G401 (cell line): ENCODE measurements at places on chromosomes 1 and 21. TPM values are rescaled to one million over a fixed set of nuclear protein-coding genes. Genes with fewer than 3 reads are reported as not detected.

DNA sequence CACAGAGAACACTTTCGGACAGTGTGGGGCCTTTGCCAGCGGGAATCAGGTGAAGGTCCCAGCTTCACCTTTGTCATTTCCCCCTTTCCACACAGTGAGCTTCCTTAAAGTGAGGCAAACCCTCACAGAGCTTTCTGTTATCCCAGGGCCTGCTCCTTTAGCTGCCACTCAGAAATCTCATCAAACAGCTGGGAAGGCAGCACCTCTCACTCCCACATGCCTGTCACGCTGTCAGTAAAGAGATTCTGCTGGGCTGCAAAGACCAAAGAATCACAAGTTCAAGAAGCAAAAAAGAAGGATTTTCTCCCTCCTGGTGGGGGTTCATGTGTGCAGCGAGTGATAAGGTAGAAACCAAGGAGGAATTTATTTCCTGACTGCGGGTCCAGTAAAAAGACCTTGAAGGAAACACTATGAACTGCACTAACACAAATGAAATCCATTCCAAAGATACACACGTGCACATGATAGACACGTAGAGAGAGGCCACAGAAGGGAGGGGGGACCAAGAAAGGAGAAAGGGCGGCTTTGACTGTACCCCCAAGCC lies 44.0 kb downstream of the HTR6 start:
- DNase-seq, result no peak

The CNR2 gene
- not detected in 2 replicates for total RNA-seq

The MPC2 gene
- 67.2 and 72.8 TPM in 2 replicates for total RNA-seq

- DNase-seq, result no peak
Measured at GRCh38 chr1:89451011-89451410, 73.6 kb upstream of the LRRC8B start.

DNA sequence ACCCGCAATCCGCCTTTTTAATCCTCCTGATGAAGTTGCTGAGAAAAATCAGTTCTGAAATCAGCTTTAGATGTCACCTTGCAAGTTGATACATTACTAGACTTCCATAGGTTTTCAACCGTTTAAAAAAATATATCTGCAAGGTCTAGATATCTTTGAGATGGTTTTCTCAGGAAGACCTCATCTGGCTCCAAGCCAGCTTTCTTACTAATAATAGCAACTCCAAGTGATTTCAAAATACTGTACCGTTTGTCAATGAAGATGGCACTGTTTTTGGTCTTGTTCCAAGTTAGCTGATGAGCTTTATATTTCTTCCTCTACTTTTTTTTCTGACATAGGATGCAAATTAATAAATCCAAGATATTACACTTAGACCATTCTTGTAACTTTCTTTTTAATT lies 40.3 kb downstream of the LRRC8C start:
- no peak for DNase-seq

The EPHA8 gene
- not detected in 2 replicates for total RNA-seq
